Endothelial cell (in vitro differentiated cells): ENCODE measurements at places on chromosomes 12 and 14.

DNA sequence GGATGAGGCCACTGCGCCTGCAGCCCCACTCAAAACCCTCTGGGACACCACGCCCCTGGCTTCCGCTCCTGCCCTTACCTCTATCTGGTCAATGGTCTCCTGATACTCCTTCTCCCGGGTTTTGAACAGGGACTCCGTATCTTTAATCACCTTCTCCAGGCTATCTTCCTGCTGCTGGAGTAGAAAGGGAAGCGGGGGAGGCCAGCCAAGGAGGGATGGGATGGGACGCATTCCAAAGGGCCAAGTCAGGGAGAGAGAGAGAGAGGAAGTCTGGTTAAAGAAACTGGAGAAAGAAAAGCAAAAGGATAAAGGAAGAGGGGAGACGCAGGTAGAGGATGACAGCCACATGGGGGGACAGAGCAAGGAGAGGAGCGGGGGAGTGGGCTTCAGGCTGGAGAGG is 7.9 kb downstream of the IFFO1 start:
- no peak for DNase-seq

DNA sequence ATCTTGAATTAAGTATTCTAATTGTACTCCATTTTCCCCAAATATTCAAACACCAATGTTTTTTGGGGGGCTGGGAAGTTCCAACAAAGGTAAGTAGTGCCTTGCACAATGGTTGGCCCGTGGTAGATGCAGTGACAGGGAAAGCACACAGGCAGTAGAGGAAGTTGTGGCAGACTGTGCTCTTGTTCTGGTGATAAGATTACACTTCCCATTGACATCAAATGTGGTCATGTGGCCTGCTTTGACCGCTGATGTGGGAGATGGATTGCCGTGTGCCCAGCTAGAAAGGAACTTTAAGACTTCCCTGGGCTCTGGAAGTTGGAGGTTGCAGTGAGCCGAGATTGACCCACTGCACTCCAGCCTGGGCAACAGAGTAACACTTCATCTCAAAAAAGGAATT is 223.8 kb downstream of the VRK1 start:
- no peak for DNase-seq

DNA sequence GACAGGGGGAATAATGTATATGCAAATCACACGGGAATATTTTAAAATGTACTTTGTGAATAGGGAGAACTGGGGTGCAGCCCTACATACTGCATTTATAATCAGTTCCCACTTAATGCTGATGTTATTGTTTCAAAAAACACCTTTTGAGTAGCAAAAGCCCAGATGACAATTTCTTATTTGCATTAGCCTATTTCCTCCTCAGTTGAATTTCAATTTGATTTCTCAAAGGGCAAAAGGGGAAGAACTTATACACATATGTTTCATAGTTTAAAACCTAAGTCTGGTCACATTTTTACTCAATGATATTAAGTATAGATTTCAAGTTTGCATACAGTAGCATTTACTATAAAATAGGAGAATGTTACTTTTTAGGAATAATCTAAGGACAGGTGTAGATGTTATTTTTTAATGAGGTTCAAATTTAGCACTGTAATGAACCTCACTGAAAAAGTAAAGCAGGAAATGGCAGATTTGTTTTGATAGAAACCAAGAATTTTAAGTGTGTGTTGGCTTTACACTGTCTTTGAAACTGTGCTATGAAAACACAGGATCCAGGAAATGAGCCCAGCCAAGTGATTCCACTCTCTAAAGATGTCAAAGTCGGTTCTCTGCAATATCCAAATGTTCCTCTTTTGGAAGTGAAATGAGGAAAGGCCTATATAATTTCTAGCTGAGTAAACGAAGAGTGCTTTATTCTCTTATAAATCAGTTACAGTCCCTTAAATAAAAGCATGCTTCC is 367.4 kb downstream of the BTG1 start:
- no peak for DNase-seq

DNA sequence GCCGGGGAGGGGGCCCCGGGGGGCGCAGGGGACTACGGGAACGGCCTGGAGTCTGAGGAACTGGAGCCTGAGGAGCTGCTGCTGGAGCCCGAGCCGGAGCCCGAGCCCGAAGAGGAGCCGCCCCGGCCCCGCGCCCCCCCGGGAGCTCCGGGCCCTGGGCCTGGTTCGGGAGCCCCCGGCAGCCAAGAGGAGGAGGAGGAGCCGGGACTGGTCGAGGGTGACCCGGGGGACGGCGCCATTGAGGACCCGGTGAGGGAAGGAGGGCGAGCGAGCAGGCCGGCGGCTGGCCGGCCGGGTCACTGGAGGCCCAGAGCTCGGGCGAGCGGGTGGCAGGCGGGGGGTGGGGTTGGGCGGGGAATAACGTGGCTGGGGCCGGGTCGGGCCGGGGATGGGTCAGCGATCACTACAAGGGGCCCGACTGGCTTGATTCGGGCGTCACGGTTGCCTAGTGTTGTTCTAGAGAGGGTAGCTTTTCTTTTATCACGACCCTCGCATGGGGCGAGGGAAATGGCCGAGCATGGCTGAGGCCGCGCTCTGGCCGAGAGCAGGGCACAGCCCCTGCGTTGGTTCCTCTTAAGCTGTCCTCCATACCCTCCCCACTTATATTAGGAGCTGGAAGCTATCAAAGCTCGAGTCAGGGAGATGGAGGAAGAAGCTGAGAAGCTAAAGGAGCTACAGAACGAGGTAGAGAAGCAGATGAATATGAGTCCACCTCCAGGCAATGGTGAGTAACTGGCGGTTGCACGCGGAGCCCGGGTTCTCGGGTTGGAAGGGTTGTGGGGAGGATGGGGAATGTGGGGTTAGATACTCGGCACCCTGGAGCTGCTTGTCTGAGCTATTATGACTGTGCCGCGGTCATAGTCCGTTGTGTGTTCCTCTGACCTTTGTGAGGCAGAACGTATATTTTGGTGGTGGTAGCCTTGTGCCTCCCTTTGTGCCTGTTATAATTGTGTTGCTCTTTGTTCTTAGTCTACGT is 603 bp downstream of the PABPN1 start:
- DNase-seq: peak; percentile 48

DNA sequence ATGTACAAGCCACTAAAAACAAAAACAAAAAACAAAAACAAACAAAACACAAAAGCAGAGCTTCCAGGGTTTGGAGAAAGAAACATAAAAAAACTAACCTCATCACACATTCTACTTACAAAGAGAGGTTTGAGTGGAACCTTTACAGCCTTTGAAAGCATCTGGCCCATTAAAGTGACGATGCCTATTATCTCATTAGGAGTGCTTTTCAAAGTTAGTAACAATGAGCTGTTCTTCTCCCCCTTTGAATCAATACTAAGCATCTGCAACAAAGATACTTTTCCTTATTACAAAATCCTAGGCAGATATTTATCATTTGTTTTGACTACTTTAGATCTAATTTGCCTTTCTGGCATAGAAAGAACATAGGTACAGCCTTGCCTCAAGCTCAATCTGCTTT is 217.3 kb downstream of the PPM1H start:
- no peak for DNase-seq

GRCh38 chr12:105228494-105228893 is 7.5 kb downstream of the APPL2 start:
- no peak for DNase-seq

GRCh38 chr12:53625373-53625945 is 723 bp downstream of the ATF7 start:
- no peak for DNase-seq

DNA sequence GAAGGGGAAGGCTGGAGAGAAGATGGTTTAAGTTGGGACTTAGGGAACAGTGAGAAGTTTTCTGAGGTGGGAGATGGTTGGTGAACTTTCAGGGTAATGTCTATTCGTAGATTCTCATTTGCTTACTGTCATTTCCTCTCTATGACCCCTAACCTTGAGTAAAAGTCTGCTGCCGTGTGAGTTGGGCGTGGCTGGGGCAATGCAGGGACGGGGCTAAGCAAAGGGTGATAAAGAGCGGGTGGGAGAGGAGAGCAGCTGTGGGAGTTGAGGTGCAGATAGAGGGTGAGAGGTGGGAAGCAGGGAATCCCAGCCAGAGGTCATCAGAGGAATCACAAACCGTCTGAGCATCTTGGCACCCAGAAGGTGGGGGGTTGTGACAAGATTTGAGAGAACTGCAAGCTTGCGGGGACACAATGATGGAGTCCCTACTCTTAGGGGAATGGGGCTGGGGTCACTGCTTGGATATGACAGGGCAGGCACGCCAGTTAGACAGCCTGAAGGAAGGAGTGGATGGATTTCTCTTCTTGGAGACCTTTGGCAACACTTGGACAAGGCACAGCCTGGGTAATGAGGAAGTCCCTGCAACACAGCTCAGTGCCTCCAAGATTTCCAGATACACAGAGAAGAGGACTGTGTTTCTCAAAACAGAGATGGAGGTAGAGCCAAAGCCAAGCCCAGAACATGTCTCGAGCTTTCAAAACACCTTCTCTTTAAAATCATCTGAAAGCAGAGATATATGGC is 45.9 kb upstream of the CTDSP2 start:
- no peak for DNase-seq

GRCh38 chr14:87745507-87746118 is 247.4 kb downstream of the GALC start:
- peak; percentile 53 for DNase-seq
